Foreskin fibroblast (primary cell): ENCODE measurements at places on chromosomes 4 and X.
A peak's percentile ranks its signal among the peaks of the same experiment; 100 is the strongest.

DNA sequence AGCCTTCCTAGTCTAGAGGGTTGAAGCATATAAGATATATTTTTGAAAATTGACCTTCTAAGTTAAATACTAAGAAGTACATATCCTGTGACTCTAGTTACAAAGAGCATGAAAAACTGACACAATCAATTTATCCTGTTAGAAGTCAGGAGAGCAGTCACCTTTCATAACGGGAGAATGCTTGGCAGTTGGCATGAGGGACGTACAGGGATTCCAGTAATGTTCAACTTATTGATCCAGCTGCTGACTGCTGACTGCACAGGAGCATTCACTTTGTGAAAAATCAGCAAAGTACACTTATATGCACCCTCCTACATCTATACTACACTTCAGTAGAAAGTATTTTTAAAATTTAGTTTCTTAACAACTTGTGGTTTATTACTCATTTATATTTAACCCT, 4.2 kb downstream of the ADAMTS3 start:
- no peak for DNase-seq

GRCh38 chr4:68673143-68673542, 2.7 kb upstream of the UGT2B15 start:
- DNase-seq: no peak

DNA sequence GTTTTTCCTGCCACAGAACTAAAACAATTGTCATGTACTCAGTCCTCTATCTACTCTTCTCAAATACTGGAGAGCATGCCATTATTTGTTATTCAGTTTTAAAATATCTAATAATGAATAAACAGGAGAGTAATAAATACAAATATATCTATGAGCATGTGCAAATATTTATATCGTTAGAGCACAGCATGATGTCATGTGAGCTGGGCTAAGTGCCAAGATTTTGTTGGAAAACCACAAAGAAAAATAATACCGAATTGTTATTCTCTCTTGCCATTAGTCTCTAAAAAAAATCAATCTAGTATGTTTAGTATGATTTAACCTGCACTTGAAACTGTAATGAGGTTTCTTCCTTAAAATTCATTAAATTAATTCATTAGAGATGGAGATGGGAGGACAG, 97.3 kb downstream of the DDX60 start:
- DNase-seq: peak; percentile 89

DNA sequence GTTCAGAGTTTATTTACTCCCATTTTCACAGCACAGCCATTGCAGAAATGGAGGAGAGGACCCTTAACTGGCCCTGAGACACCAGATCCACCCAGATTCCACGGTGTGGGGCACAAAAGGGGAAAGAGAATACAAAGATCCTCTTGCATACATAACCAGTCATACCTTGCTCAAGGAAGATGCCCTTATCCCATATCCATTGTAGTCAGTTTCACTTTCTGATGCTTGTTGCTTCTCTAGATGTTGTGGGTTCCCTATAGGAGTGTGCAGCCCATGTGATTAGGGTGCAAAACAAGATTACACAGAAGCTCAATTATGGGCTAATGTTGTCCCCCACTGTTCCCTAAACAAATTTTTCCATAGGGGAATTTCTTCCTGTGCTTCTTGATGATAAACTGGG, 1309.0 kb upstream of the PABPC4L start:
- DNase-seq: no peak

DNA sequence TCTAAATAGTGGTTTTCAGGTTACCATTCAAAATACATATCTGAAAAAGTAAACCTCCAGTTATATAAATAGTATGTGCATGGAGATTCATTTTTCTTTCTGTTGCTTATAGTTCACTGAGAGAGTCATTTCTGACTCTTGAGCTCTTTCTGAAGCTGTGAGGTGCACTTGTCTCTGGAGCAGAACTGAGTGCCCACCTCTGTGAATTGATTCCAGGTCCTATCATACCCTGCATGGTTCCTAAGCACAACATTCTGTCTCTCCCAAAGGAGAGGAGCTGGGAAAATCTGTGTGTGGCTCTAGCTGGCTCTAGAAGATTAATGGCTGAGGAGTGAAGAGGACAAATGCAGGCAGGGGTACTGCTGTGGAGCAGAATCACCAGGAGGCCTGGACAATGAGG, 161.6 kb upstream of the HCCS start:
- no peak for DNase-seq

DNA sequence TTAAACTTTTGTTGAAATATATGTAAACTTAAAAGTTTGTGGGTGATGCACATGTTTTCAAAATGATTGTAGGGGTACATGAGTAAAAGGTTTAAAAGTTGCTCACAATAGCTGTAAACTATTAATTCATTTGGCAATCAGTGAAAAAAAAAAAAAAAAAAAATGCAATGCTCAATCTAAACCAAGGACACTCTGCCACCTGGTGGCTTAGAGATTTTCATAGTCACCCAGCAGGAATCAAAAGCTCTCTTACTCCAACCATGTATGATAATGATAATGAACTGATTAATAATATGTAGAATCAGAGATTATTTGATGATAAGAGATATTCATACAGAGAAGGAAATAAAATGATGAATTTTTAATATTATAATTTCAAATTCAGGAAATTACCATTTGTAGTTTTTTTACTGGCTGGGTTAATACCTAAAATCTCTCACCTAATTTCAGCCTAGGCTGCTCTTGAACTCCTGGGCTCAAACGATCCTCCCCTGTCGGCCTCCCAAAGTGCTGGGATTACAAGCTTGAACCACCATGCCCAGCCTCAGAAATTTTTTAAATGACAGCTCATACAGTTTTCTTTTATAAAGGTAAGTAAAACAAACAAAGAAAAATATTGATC, 46.9 kb upstream of the SLC25A4 start:
- DNase-seq: peak; percentile 65

DNA sequence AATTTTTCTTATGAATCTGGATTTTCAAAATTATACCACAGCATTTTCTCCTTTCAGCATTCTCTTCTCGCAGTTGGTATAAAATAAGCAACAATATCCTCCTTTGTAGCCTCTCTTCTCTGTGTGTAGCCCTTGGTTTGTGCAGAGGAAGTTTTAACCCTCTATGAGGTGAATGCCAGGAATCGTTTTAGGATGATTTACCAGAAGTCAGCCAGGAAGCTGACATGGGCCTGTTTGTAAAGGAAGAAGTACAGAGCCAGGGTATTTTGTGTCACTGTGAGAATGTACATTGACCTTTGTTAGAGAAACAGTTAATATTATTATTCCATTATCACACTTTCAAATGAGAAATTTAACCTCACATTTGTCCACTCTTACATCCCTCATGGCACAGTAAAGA, 88.9 kb upstream of the RPL34 start:
- no peak for DNase-seq

DNA sequence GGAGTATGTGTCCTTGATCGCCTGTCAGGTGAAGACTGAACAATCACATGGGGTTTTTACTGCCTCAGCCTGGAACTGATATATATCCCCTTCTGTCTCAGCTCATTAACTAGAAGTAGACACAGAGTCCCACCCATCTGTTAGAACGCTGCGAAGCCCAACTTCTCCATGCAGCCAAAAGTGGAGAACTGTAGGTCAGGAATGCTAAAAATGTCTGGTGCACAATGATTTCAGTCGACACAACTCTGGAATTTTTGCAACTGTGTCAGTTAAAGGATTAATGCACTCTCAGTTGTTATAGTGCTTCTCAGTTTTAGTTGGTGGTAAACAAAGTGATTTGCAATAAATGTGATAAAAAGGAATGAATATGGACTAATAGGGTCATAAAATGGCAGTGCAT, 287.2 kb downstream of the INPP4B start:
- no peak for DNase-seq

DNA sequence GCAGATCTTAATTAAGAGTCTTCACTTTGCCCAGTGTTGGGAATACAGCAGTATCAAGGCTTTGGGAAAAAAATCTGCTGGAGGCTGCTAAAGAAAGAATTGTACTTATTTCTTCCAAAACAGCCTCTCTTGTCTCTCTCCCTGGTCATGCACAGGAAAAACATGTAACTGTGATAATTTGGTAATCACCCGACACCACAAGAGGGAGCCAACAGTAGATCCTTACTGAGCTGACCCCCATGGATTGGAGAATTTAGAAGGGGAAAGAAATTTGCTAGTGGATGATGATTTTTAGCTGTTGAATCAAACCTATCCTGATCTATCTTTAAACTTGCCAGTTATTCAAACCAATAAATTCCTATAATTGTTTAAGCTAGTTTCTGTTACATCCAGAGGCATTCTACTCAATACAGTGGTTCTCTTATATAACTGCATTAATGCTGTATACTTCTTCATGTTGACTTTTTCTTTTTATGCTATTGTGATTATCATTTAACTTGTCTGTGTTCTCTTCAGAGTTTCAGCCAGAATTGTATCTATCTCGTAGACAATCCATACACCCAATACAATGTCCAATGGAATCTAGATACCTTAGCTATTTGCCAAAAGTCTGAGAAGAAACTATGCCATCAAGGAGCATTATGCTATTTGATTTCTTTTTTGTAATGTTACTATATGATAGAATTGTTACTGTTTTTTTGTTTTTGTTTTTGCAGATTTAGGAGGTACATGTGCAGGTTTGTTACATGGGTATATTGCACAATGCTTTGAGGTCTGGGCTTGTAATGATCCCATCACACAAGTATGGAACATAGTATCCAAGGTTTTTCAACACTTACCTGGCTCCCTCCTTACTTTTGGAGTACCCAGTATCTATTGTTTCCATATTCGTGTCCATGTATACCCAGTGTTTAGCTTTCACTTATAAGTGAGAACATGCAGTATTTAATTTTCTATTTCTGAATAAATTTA, 31.3 kb upstream of the ARHGEF38 start:
- no peak for DNase-seq

DNA sequence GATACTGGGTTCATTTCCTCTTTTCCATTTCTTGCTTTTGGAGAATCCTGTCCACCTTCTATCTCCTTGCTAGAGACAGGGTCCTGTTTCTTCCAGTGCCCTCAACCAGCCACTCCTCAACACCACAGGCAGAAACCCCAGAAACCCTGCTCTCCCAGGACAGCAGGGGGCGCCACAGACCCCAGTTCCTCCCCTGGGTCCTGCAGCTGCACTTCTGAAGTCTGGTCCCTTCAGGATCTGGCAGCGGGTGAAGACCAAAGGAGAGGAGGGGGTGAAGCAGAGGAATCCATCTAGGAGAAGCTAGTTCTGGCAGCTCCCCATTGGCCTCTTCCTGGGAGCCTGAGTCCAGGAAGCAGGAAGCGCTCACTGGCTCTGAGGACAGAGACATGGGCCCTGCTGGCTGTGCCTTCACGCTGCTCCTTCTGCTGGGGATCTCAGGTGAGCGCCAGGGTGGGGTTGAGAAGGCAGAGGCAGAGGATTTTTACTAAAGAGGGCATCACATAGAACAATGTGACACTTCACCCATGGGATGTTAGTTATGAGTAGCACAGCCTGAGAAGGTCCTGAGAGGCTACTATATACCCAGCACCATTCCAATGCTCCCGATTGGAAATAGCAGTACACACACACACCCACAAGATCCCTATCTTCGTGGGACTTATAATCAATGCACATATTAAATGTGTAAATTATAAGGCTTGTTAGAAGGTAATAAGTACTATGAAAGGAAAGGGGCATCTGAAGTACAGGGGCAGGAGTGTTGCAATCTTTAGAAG, at the start of gene PRSS48:
Gene PRSS48 (plus strand): TSS at position 375 of the 776 bp plus-strand sequence. CDS start 12 bp downstream, at position 387.
- DNase-seq: peak; percentile 27

DNA sequence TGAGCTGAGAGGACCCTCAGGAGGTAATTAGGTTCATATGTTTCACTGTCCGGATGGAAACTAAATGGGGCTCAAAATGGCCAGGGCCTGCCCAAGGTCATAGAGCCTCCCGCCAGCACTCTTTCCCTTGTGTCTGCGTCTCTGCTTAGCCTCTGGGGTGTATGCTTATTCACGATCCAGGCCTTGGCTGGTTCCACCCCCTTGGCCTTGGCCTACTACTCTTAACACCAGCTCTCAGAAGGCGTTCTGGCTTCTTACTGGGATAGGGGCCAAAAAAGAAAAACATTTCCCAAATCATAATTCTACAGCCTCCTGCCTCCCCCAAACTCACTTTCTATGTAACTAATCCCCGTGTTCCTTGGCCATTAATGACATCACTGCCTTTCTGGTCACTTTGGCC, 68.8 kb downstream of the RTL5 start:
- DNase-seq: no peak

DNA sequence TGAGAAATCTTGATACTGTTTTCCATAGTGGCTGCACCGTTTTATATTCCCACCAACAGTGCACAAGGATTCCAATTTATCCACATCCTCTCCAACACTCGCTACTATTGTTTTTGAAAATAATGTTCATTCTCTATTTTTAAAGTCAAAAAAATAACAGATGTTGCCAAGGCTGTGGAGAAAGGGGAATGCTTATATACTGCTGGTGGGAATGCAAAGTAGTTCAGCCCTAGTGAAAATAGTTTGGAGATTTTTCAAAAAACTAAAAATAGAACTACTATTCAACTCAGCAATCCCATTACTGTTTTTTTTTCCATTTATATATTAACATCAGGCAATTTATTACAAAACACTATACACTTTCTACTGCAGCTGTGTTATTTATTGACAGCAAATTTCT, 208.7 kb downstream of the CBLL2 start:
- DNase-seq: no peak

DNA sequence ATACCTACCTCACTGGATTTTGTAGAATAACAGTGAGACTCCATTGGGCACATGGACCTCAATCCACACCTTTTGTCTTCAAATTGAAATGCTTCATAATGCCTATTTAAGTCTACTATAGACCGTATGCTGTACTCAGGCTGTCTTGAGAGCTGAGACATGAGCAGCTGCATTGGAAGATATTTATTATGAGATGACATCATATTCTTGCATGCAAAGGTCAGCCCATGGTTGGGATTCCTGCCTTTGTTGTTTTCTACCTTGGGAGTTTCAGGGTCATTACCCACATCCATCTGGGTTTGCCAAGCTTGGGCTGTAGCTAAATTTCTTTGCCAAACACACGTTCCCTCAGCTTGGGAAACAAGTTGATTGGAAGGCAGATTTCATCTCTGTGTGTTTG, 33.2 kb upstream of the MAMLD1 start:
- no peak for DNase-seq

GRCh38 chrX:3317191-3317718, 29.2 kb downstream of the MXRA5 start:
- no peak for DNase-seq

- DNase-seq: no peak
Measured at GRCh38 chr4:182303847-182304246, 60.6 kb downstream of the TENM3 start.

- DNase-seq: no peak
Measured at GRCh38 chrX:146396409-146396808, 413.2 kb upstream of the CXorf51B start.

- no peak for DNase-seq
Measured at GRCh38 chr4:128521648-128522111, 234.1 kb upstream of the PGRMC2 start.

DNA sequence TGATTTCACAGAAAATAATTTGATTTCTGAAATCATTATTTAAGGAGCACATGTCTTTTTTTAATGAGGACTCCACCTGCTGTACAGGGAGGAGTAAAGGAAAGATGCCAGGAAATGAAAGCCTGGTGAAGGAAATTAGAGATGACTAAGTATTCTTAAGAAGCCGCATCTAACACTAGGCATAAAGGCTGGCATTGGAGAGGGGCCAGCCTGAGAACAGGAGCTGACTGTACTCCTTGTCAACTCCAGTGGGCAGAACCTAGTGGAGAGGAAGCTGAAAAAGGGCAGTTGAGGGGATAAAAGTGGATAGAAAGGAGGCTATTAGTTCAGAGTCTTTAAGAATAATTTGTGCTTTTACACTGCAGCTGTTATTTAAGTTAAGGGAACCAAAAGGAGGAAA, 393.0 kb downstream of the PPP1R2C start:
- DNase-seq: no peak

- DNase-seq: peak; percentile 6
Measured at GRCh38 chrX:105975382-105975781, 63.1 kb downstream of the SERPINA7 start.

GRCh38 chr4:125243789-125244397, 70.9 kb upstream of the FAT4 start:
- DNase-seq: peak; percentile 35
